Brain (organoid and tissue), 16 donors: ENCODE measurements at places on chromosomes 2 and 18.

DNA sequence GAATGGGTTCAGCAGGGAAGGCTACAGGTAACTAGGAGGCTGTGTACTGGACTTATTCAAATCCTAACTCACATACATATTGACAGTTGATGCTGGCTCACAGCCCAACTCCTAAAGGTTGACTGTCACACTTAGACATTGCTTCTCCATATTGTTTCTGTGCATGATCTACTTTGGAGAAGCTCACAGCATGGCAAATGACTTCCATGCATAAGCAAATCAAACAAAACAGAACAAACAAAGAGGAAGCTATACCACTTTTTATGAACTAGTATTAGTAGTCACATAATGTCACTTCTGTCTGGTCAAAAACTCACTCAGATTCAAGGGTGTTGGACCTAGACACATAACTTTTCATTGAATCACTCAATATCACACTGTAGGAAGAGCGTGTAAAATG, 43.8 kb upstream of the CDH19 start:
- DNase-seq, result no peak

- DNase-seq, result no peak
Measured at GRCh38 chr2:74648009-74648443, at the start of gene M1AP. M1AP (minus strand) TSS chr2:74648330; CDS start chr2:74640275, 8,055 bp downstream.

- no peak for DNase-seq
Measured at GRCh38 chr2:114201781-114202180, 240.7 kb upstream of the DPP10 start.

GRCh38 chr2:7707723-7708122, 790.5 kb downstream of the RNF144A start:
- no peak for DNase-seq
